ENCODE measurements at places on chromosomes 5 and 9.
A peak's percentile ranks its signal among the peaks of the same experiment; 100 is the strongest.

DNA sequence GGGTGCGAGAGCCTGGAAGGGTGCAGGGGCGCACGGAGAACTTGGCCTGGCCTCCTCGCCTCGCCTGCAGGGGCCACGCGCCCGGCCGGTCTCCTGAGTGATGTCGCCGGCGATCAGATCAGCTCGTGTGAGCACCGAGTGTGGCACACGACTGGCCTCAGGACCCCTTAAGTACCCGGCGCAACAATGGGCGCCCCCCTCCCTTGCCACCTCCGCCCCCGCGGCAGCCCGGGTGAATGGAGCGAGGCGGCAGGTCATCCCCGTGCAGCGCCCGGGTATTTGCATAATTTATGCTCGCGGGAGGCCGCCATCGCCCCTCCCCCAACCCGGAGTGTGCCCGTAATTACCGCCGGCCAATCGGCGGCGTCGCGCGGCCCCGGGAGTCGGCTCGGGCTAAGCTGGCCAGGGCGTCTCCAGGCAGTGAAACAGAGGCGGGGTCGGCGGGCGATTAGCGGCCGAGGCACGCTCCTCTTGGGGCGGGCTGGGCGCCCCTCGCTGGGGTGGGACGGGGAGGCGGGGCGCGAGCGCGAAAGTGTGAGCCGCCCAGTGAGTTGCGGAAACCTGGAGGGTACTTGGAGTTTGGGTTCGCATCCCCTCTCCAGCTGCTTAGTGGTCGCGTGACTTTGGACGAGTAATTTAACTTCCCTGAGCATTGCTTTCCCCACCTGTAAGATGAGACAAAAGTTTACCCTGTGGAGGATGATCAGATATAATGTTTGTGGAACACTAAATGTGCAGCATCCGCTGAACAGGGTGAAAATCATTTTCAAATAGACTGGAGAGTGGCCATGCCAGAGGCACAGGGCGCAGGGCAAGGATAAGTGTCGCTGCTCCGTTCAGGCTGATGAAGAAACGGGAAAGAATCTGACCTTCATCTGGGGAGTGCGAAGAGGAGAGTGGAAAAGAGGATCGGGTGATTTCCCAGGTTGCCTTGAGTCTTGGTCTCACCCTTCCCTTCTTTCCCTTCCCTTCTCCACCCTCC lies at the start of gene NEUROG1:
Gene NEUROG1 (minus strand): TSS at position 145 of the 982 bp plus-strand sequence. CDS start 274 bp downstream, outside the sequence.
- DNase-seq: no peak

GRCh38 chr5:140232731-140233130 lies 57.7 kb downstream of the CYSTM1 start:
- DNase-seq: no peak

DNA sequence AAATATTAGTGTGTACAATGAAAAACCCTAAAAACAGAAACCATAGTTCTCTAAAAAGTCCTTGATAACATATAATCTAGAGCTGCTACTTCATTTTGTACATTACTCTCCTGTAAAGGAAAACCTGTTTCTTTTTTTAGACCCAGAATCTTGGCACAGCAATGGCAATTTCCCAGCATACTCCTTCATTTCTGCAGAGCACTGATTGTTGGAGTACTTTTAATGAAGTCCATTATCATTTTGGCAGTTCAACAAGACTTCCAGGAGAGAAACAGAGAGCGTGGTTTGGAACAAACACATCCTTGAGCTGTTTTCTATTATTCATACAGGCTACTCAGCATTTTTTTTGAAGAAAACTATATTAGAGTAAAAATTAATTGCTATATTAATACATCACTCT lies 22.7 kb upstream of the MROH2B start:
- DNase-seq: no peak

GRCh38 chr9:70998962-70999361 lies 122.5 kb downstream of the TRPM3 start:
- no peak for DNase-seq

- peak; percentile 42 for DNase-seq
These were observed 34.2 kb upstream of the STRBP start for GRCh38 chr9:123302348-123303214.

- no peak for DNase-seq
These were observed 74.5 kb upstream of the WWC1 start for GRCh38 chr5:168216989-168217388.

- no peak for DNase-seq
These were observed 6.3 kb downstream of the PLAA start for GRCh38 chr9:26940779-26941178.

GRCh38 chr5:108798513-108799265 lies 51.0 kb downstream of the FER start:
- DNase-seq: no peak

- no peak for DNase-seq
These were observed 418.5 kb upstream of the MEF2C start for GRCh38 chr5:89301321-89302025.

- no peak for DNase-seq
These were observed 20.4 kb upstream of the MED10 start for GRCh38 chr5:6398570-6399230.

DNA sequence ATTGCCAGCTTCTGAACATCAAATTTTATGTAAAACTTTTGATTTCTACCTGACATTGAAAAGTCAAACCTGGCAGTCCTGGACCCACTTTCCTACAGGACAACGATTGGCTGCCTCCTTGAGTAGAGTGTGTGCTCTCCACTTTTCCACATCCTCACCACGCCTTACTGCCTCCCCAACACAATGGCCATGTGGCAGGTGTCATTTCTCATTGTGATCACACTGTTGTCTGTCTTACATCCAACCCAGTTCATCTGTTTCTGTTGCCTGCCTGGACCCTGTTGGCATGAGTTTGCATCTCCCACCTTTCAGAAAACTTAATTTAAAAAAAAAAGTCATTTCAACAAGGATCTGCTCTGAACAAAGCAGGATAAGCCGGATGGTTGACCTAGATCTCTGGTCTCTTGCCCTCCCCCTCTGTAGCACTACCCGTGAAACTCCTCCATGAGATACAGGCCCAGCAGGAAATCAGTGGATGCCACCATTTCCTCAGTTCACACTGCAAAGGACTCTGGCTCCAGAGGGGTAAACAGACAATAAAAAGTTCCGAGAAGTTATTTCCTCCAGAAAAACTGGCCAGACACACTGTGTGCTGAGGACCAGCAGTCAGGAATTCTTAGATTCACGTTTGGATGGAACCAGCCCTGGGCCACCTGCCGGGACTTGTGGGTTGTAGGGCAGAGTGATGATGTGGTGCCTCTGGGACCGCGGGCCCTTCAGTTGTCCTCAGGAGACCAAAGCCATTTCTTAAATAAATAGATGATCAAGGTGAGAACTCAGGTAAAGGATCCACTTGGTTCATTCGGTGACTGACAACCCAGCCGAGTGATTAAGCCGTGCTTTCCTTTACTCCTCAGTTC lies 48.6 kb downstream of the AMBP start:
- DNase-seq: no peak

- no peak for DNase-seq
These were observed 224.8 kb downstream of the ENC1 start for GRCh38 chr5:74415695-74416102.

DNA sequence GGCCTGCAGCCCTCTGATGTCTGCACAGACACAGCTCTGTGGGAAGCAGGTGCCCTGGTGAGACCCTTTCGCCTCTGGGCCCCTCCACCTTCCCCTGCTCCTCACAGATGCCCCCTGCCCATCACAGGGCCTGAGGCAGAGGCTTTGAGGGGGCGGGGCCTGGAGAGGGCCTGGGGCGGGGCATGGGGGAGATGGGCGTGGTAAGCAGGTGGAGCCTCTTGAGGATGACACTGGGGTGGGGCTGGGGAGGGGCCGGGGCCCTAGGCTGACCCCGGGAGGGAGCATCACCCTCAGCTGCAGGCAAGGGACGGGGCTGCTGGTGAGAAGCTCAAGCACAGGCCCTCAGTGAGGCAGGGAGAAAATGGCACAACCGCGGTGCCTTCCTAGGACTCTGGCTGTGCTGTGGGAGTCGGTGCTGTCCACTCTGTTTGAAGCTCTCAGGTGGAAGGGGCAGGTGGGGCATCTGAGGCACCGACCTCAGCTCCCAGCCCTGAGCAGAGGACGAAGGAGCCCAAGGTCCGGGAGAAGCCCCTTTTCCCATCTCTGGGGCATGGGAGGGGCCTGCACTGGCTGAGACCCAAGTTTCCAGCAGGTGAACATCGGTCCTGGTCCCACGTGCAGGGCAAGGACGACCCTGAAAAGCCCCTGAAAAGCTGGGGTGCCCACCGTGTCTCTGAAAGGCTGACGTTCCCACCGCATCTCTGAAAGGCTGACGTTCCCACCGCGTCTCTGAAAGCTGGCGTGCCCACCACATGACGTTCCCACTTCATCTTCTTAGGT lies 17.5 kb upstream of the SLC9A3 start:
- no peak for DNase-seq

DNA sequence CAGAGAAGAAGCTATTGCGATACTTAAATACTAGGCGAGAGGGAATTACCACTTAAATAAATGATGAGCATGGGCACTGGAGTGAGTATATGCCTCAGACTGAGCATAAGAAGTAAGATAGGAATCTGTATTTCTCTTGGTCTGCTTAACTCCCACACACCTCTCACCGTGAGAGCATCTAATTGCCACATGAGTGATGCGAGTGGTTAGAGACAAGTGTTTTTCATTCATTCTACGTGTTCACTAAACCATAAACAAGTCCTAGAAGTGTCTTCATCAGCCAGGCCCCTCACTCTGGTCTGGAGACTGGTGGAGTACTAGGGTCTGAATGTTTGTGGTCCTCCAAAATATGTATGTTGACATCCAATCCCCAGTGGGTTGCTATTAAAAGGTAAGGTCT lies 150.2 kb upstream of the SLC12A2 start:
- DNase-seq: no peak

DNA sequence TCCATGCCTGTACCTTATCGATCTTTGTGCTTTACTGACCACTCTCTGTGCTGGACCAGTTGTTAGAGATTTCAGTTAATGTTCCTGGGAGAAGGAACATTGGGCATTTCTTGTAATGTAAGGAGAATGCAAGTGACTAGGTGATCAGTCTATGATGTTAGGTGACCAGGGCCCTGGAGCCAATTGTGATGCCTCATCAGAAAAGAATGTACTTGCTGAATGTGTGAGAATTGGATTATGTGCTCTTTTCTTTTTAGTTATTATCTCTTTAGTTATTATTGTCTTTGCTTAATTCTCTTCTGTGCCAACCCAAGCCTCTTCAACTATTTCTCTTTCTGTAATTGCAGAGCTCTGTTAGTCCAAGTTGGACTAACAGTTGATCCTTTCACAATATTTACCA lies 92.9 kb downstream of the LRRC70 start:
- DNase-seq: no peak

DNA sequence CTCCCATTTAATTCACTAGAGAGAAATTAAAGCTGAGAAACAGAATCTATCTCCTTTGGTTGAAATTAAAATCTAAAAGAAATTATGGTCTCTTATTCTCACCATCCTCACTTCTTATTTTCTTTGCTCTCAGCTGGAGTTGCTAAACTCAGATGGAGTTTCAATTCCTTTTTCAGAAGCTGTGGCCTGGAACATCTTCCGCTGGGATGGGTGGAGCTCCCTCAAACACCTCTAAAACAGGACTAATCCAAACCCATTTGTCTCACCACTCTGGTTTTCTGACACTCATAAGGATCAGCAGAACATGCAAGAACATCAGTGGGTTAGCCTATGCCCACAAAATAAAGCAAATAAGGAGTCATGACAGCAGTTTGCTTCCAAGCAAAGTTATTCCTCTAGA lies 39.6 kb upstream of the CEP78 start:
- DNase-seq: no peak

DNA sequence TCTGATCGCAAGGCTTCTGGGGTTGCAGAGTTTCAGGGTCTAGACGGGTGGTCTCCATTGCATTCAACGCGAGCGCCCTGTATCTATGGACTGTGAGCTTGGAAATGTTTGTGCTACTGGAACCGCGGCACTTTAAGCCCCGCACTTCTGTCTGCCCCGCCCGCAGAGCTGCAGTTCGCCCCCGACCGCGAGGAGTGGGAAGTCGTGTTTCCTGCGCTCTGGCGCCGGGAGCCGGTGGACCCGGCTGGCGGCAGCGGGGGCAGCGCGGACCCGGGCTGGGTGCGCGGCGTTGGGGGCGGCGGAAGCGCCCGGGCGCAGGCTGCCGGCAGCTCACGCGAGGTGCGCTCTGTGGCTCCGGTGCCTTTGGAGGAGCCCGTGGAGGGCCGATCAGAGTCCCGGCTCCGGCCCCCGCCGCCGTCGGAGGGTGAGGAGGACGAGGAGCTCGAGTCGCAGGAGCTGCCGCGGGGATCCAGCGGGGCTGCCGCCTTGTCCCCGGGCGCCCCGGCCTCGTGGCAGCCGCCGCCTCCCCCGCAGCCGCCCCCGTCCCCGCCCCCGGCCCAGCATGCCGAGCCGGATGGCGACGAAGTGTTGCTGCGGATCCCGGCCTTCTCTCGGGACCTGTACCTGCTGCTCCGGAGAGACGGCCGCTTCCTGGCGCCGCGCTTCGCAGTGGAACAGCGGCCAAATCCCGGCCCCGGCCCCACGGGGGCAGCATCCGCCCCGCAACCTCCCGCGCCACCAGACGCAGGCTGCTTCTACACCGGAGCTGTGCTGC lies 1.0 kb downstream of the ADAMTS19 start:
- no peak for DNase-seq

- no peak for DNase-seq
These were observed 1.6 kb downstream of the DCTN4 start for GRCh38 chr5:150757087-150757649.

DNA sequence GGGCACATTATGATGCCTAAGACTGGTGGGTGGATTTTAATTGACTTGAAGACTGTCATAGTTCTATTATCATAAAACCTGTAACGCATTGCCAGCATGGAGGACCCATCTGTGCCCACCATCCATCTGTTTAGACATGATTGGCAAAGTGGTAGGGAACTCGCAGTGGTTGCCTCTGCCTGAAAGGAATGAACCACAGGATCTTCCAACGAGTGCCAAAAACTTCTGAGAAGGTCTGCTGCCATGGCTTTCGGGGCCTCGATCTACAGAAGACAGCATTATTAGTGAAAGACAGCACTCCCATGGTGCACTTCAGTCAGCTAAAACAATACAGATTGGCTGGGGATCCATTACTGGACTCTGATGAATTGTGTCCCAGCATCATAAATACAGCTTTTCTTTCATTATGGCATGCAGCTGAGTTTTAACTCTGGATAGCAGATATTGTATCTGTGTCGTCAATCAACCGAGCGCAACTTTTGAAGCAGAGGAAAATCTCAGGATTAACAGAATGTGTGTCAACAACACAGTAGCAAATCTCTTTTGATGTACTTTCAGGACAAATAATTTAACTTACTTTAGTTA lies 74.3 kb downstream of the ZDHHC21 start:
- DNase-seq: no peak

- no peak for DNase-seq
These were observed 22.8 kb upstream of the CERCAM start for GRCh38 chr9:128397831-128398230.

- no peak for DNase-seq
These were observed 26.8 kb downstream of the WWC1 start for GRCh38 chr5:168318240-168318639.

- no peak for DNase-seq
These were observed 245.8 kb upstream of the PCSK5 start for GRCh38 chr9:75644649-75645048.

GRCh38 chr9:126033956-126034355 lies 286.8 kb downstream of the PBX3 start:
- no peak for DNase-seq

- no peak for DNase-seq
These were observed 1639.4 kb upstream of the C9orf72 start for GRCh38 chr9:29212397-29213387.
